ENCODE measurements at places on chromosomes 6 and 20.

DNA sequence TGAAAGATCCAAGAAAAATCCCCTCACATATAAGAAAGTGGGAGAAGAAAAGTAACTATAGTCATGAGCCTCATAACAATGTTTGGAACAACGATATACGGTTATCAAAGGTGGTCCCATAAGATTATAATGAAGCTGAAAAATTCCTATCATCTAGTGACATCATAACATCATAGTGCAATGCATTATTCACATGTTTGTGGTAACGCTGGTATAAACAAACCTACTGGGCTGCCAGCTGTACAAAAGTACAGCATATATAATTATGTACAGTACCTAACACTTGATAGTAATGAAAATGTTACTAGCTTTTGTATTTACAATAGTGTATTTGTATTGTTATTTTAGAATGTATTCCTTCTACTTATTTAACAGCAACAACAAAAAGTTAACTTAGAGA lies 240.7 kb downstream of the RNGTT start:
- no peak for DNase-seq

DNA sequence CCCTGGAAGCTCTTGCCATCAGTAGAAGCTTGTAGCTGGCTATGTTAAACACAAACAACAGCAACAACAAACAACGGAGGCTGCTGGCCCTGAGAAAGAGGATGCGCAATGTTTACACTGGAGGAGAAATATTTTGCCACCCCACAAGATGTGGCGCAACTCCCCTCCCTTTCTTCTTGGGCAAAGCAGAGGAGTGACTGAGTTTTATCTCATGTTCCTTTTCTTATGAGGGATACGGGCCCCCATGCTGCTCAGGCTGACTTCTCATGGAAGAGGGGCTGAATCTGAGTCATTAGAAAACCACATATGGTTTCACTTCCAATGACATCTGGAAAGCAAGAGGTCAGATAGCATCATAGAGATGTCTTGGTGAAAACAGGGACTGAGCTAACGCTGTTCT lies 75.9 kb upstream of the HDDC2 start:
- DNase-seq: no peak

DNA sequence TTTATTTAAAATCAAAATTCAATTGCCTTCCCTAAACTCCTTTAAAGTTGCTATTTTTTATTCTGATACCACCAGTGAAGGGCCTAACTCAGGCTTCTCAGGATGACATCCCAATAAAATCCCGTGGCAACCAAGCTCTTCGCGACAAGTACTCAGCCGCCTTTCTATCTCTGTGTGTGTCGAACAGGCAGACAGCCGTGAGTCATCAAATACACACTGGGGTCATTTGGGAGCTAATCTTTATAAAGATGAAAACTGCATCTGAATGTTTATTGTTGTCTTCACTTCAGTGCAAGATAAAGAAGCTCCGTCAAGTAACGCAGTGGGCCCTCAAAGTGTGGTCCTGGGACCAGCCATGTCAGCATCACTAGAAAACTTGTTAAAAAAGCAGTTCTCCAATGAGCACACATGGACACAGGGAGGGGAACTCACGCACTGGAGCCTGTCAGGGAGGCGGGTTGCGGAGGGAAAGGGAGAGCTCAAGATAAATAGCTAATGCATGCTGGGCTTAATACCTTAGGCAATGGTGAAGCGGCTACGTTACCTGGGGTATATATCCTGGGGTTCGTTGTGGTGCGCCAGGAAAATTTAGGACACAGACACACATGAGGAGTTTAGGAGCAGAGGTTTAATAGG lies 119.3 kb downstream of the RNF144B start:
- no peak for DNase-seq

DNA sequence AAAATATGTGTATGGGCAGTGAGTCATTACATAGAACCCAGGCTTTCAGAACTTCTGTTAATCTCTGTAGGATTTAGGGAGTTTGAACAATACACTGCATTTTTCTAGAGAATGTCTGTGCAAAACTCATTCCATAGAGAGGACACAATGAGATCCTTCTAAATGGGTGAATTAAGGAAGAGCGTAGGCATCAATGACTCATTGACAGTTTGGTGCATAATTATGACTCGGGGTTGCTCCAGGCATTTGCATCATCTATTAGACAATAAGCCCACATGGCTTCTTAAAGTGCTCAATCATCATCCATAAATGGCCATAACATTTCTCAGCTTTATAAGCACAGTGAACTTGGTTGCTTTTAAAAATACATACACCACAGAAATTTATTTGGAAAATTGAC lies 625.5 kb downstream of the CDH26 start:
- no peak for DNase-seq

GRCh38 chr6:108291091-108291490 lies 3.8 kb upstream of the AFG1L start:
- no peak for DNase-seq

DNA sequence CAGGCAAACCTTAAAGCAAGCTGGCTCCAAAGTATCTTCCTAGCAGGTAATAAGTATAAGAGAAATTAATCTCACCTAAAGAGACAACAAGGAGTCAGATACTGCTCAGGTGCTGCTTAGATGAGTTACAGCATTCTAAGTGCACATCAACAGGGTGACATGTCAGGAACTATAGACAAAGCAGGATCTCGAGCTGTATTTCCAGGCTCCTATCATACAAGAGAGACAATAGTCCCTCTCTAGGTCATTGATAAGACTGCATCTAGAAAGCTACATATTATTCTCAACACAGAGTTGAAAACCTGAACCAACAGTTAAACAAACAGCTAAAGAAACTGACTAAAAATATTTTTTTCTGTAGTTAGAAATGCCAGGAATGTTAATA lies 3.9 kb downstream of the PTPRK start:
- no peak for DNase-seq

- no peak for DNase-seq
These were observed 30.7 kb upstream of the TMEM14A start for GRCh38 chr6:52640170-52640569.

- no peak for DNase-seq
These were observed 114.6 kb downstream of the TNFRSF21 start for GRCh38 chr6:47195011-47195650.

DNA sequence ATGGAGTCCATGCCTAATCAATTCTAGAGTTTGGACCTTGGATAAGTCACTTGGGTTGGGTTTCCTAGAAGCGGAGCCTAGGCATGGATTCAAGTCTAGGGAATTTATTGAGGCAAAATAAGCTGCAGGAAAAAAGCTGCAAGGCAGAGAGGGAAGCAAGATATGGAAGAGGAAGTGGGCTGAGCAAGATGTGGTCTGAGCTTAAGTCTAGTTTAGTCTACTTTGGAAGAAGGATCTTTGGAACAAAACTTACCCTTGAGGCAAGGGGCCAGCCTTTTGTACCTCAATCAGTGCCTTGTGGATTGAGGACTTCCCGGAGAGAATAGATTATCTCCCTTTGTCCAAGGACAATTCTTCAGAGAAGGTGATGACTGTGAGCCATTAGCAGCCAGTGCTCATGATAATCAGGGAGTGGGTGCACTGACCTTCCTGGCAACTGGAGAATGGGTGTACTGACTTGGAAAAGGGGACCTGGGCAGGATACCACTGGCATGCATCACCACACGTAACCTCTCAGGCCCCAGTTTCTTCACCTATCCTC lies 10.9 kb downstream of the ZSCAN9 start:
- peak; percentile 51 for DNase-seq

GRCh38 chr6:23477586-23477985 lies 648.4 kb upstream of the NRSN1 start:
- DNase-seq: no peak

DNA sequence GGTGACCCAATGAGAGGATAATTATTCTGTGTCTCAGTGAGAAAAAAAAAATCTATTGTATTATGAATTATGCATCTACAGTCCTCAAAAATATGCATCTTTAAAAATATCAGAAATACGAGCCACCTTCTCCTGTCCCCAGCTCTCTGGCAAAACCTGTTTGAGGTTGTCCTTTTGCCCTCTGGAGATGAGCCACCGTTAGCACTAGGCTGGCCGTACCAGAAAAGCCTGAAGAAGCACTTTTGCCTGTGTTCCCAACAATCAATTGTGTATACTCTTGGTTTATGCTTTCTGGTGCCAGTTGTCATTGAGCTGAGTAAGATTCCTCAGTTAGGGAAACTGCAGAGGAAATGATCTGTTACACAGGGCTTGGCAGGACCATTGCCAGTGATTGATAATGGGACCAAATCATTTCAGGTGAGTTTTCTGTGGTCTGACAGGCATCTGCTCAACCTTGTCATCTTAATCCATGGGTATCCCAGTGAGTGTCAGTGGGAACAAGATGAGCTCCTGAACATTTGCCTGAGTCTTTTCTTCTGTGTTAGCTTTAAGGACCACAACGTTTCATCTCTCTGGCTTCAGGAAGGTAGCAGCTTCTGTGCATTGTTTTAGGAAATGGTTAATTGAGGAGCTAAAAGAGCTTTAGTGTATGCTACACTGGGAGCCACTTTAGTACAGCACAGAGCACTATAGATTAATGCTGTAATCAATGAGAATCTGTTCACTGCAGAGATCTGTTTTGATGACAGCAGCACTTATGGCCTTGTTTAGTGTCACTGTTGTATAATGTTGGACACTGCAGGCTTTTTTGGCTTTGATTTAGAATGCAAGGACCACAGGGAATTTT lies 330.1 kb downstream of the RIMS1 start:
- no peak for DNase-seq

- DNase-seq: no peak
These were observed 6.2 kb upstream of the SNAI1 start for GRCh38 chr20:49976542-49976941.

- DNase-seq: peak; percentile 77
These were observed 35.4 kb downstream of the CEP250 start for GRCh38 chr20:35490736-35491181.

- DNase-seq: no peak
These were observed 696.7 kb downstream of the PTPRT start for GRCh38 chr20:42493001-42493400.

GRCh38 chr6:33684983-33685382 lies 26.5 kb downstream of the UQCC2 start:
- DNase-seq: no peak

DNA sequence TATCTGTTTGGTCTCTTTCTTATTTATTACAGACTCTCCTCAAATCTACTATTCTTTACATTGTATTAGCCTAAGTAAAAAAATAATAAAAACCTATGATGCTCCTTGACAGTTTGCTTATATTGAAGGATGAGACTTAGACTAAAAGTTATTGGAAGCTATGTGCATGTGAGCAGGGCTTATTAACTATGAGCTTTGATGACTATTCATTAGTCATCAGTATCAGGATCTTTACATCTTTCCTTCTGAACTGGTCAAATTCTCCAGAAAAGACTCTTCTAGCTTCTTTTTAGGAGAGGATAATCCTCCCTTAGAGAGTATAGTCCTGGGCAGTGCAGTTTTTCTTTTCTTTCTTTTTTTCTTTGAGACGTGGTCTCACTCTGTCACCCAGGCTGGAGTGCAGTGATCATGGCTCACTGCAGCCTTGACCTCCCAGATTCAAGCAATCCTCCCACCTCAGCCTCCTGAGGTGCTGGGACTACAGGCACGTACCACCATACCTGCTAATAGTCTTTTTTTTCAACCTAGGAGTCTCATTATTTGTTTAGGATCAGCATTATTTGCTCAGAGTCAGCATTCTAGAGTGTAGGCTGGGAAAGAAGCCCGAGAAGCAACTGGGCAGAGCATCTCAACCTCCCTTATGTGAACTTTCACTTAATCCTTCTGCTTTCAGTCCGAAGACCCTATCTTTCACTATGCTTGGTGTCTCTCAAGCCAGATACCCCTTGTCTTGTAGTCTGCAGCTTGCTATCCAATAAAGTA lies 37.1 kb upstream of the YWHAB start:
- no peak for DNase-seq

- DNase-seq: no peak
These were observed 5.8 kb downstream of the UBE2V1 start for GRCh38 chr20:50107086-50107660.

GRCh38 chr6:46051962-46052361 lies 36.3 kb upstream of the CLIC5 start:
- DNase-seq: no peak

DNA sequence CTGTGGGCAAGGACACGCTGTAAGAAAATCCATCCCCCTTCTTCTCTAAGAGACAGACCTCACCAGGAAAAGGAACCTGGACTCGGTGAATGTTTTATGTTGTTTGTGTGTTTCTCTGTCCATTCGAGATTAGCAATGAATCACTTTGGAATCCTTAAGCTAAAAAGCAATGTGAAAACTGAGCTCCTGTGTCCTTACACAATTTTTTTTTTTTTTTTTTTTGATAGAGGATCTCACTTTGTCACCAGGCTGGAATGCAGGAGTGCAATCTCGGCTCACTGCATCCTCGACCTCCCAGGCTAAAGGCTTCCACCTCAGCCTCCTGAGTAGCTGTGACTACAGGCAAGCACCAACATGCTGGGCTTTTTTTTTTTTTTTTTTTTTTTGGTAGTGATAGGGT lies 32.1 kb downstream of the BFSP1 start:
- DNase-seq: no peak

All from AML-193 (cell line).